ENCODE measurements at places on chromosomes 3 and 15. TPM values are rescaled to one million over a fixed set of nuclear protein-coding genes. Genes with fewer than 3 reads are reported as not detected.

GRCh38 chr15:65254356-65254755 lies 32.3 kb downstream of the PARP16 start:
- no peak for DNase-seq

- no peak for DNase-seq
Observed at GRCh38 chr15:95825208-95825607, 505.3 kb upstream of the NR2F2 start.

Gene NLGN1
- total RNA-seq, result 18.3 TPM

- no peak for DNase-seq
Observed at GRCh38 chr3:161600173-161600572, 103.6 kb downstream of the OTOL1 start.

GRCh38 chr3:79255702-79256101 lies 512.1 kb downstream of the ROBO1 start:
- DNase-seq, result no peak

DNA sequence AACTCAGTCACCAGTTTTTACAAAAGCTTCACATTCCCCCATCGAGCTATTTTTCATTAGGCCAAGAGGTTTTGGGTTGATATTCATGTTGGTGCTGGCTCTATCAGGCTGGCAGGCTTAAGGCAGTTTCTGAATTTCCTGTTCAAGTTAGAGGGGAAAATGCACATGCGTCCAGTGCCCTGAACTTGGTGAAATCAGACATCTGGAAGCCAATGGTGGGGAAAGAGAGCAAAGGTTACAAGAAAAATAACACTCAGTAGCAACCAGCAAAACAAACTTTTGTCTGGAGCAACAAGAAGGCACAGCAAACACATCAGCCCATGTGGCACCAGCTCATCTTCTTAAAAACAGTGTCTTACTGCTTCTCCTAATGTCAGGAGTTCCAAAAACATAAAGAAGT lies 155.6 kb upstream of the TSC22D2 start:
- DNase-seq, result no peak

DNA sequence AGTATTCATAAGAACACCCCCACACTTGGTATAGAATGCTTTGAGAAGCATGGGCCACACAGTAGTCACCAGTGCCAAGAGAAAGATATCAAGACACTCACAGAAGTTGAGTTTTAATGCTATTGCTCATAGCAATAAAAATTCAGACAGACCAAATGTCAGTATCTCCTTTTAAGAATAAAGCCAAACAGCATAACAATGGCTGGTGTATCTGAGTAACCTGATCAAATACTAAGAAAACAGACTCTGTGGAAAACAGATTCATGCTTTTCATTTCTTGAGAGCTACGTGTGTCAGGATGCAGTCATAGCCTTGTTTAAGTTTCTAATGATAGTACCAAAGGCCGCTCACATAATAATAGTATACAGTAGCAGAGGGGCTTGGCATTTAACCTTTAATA lies 778.5 kb downstream of the MECOM start:
- no peak for DNase-seq

GRCh38 chr15:23642413-23643044 lies 5.1 kb downstream of the MAGEL2 start:
- no peak for DNase-seq

Gene RPS17
- total RNA-seq, result 887 TPM

Gene CCR9
- total RNA-seq, result not detected

Gene FAM174B
- 6.1 TPM for total RNA-seq

Gene HAUS2
- total RNA-seq, result 49.3 TPM

Gene SNRPA1
- total RNA-seq, result 60.0 TPM

Gene CCR1
- 27.7 TPM for total RNA-seq

DNA sequence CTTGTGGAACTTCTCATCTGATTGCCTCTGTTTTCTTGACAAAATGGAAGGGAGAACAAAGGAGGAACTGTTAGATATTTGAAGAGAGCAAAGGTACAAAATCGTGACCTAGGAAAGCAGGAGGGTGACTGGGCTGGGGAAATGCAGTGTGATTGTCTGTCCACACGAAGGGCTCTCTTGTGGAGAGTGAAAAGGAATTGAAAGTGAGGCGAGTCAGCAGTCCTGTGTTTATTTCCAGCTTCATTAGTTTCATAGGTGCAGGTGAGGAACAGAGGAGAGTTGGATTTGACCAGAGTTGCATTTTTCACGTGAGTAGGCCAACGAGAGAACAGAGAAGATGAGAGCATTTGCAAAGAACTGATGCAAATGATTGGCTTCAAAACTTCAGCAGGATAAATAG lies 336.4 kb upstream of the SATB1 start:
- DNase-seq, result no peak

- DNase-seq, result no peak
Observed at GRCh38 chr15:68631601-68632051, 52.8 kb downstream of the CORO2B start.

DNA sequence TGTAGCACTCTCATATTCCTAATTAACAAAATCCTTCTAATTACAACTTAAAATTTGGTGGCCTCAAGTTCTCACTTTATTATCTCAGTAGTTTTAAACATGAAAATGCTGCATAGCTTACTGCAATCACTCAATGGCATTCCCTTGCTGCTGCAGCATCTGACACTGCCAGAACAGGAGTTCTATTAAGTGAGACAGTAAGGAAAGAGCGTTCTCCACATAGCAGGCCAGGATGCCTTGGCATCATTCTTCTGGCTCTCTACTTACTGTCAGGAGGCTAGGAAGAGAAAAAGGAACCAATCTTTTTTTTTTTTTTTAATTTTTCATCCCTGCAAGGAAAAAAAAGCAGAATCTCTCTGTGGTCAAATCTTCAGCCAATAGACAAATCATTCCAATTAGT lies 3.2 kb downstream of the CNBP start:
- DNase-seq, result no peak

Gene GHSR
- not detected for total RNA-seq

- no peak for DNase-seq
Observed at GRCh38 chr3:8980756-8981257, 17.5 kb upstream of the RAD18 start.

DNA sequence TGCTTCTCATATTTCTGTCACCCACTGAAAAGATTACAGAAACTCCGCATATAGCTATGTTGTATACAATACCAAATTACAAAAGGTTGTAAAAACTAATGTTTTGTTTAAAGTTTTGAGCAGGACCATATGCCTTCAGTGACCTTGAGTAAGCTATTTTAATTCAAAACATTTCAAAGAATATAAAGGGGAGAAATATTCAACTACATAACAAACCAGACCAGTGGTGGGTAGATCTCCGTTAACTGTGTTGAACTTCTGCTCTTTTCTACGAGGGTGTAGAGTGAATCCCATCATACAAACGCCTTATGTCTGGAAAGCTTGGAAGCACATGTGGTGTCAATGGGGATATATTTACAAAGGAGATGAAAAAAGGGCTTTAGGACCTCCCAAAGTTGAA lies 68.4 kb upstream of the NR2F2 start:
- DNase-seq, result no peak

DNA sequence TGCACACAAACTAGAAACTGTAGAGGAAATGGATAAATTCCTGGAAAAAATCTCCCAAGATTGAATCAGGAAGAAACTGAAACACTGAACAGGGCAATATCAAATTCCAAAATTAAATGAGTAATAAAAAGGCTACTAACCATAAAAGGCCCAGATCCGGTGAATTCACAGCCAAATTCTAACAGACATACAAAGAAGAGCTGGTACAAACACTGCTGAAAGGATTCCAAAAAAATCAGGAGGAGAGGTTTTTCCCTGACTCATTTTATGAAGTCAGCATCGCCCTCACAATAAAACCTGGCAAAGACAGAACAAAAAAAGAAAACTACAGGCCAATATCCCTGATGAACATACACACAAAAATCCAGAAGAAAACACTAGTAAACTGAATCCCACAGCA lies 462.4 kb upstream of the THBS1 start:
- DNase-seq, result no peak

DNA sequence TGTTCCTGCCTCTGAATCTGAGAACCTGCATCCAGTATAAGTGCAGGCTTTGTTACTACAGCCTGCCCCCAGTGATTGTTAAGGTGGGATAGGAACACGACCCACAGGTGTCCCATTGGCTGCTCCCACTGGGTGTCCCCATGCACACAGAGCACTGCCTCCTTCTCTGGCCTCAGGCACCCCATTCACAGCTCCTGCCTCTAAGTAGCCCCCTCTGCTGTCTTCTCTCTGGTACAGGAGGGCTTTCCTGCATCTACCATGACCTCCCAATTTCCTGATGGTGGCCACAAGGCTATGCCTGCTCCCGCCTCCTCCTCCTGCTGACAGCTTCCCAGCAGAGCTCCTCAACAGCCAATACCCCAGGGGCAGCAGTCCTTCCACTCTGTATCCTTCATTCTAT lies 238.6 kb upstream of the TMC3 start:
- DNase-seq, result no peak

DNA sequence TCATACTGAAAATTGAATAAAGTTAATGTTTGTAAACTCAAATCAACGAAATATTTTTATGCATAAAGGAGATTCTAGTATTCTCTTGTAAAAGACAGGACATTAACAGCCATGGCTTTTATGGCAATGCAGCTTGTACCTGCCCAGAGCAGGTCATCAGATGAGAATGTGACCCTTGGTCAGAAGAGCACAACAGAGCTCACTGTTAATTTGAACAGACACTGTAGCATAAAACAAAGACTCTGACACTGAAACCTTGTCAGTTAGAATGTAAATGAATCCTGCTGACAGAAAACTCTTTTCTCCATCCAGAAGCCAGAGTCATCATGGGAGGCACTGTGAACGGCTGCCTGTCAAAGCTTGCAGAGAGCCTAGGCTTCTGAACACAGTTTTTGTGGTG lies 410.6 kb downstream of the RAP2B start:
- DNase-seq, result no peak

- DNase-seq, result no peak
Observed at GRCh38 chr3:150407808-150408220, 284 bp upstream of the TSC22D2 start.

DNA sequence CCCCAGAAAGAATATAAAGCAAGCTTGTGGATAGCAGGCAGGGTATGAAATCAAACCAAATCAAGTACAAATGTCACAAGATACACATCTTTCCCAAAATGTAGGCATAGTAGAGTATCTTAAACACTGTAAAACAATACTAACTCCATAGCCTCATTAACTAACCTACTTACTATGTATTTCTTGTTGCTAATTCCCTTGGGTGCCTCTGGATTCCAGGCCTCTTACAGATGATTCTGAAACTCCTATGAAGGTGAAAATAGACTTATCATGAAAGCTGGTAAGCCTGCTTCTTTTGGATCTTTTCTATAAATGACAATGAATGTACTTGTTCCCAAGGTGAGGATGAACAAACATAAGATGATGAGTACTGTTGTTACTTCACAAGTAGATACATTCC lies 93.8 kb downstream of the FRMD5 start:
- no peak for DNase-seq

DNA sequence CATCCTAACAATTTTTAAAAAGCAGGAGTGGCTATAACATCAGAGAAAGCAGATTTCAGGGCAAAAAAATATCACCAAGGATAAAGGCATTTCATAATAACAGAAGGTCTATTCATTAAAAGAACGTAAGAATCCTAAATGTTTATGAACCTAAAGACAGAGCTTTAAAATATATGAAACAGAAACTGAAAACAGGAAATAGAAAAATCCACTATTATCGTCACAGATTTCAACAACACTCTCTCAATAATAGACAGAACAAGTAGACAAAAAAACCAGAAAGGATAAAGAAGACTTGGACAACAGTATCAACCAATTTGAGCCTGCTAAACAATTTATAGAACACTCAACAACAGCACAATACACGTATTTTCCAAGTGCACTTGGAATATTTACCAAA lies 71.4 kb downstream of the FBXL22 start:
- no peak for DNase-seq

Gene FGD5
- 15.4 TPM for total RNA-seq

GRCh38 chr3:140128217-140128616 lies 193.2 kb downstream of the CLSTN2 start:
- DNase-seq, result no peak

DNA sequence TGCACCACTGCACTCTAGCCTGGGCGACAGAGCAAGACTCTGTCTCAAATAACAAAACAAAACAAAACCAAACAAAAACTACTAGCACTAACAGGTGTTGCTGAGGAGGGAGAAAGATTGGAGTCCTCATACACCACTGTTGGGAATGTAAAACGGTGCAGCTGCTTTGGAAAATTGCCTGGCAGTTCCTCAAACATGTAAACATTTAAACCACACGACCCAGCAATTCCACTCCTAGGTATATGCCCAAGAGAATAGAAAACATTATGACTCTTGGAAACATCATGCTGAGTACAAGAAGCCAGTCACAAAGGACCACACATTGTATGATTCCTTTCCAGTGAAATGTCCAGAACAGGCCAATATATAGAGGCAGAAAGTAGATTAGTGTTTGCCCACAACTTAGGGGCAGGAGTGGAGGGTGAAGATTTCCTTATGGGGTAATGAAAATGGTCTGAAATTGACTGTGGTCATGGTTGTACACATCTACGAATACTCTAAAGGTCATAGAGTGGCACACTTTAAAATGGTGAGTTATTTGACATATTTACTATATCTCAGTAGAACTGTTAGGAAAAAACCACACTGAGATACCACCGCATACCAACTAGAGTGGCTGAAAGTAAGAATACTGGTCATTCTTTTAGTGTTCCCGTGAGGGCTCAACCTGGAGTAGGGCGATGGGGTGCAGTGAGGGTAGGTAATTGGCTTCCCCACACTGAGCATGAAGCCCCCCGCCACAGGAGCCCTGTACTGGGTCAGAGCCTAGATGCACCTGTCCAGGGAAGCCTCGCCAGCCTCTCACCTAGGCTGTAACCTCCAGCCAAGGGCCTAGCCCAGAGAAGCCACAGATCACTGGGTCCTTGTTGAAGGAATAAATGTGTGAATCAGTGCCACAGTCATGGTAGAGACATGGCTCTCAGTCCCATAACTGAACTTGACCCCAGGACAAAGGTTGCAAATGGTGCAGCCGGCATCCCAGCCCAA lies 131.1 kb downstream of the NUP210 start:
- DNase-seq, result no peak

- DNase-seq, result no peak
Observed at GRCh38 chr15:61640756-61641155, 411.7 kb upstream of the RORA start.

Gene STAB1
- 837 TPM for total RNA-seq

DNA sequence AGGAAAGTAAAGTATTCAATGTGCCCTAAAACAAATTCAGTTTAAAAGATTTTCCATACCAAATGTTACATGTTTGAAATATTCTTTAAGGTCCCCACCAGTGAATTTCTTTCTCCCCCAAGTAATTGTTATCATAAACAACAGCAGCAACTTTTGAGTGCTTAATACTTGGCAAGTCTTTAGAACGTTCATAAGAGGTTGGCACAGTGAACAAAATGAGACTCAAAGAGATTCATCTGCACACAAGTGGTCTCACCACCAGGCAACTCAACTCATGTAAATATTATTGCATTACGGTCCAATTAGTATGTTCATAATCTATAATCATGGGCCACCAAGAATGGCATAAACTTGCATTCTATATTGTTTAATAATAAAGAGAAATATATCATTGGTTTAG lies 98.7 kb downstream of the TBL1XR1 start:
- no peak for DNase-seq
